CMK (cell line): ENCODE measurements at places on chromosomes 6 and 20.

GRCh38 chr20:56554869-56555268 lies 21.8 kb downstream of the FAM209B start:
- no peak for DNase-seq

DNA sequence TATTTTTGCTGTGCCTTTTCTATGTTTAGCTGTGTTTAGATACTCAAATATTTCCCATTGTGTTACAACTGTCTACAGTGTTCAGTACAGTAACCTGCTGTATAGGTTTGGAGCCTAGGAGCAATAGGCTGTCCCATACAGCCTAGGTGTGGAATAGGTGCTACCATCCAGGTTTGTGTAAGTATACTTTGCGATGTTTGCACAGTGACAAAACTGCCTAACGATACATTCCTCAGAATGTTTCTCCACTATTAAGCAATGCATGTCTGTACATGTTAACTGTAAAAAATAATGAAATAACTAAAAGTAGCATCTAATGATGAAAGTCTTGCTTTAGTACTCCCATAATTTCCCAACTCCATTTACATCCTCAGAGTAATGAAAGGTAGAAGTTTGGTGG lies 46.0 kb downstream of the SERAC1 start:
- DNase-seq = no peak

- DNase-seq = peak; percentile 18
Observed at GRCh38 chr6:56370561-56371211, 123.3 kb upstream of the COL21A1 start.

DNA sequence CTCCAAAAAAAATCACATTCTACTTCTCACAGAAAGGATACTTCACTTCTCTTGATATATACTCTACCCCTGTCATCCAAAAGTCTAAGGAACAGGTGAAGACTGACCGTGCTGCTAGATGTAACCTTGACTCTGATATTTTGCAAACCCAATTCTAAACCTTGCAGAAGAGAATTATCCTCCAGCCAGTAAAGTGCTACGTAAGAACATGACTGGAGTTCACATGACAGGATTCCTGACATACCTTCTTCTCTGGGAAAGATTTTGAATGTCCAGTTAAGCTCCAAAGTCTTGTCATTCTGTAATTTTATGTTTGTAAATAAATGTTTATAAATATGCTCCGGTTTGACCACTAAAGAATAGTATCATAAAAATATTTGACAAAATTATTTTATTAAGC lies 35.8 kb downstream of the BTBD9 start:
- no peak for DNase-seq

DNA sequence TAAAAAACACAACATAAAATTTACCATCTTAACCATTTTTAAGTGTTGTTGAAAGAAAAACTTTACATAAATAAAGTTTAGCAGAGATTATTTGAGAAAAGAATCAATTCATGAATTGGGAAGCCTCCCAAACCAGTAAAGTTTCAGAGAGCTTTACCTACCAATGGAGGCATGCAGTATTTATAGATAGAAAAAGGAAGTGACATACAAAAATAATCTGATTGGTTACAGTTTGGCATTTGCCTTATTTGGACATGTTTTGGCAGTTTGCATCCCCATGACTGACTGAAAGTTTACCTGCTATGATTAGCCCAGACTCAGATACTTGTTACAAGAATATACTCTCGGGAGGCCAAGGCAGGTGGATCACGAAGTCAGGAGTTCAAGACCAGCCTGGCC lies 3.7 kb upstream of the CMTR1 start:
- DNase-seq = no peak

- DNase-seq = no peak
Observed at GRCh38 chr20:8132484-8133309, 631 bp downstream of the PLCB1 start.
